Esophagus squamous epithelium (tissue), 5 donors: ENCODE measurements at places on chromosomes 3 and 15. TPM values are rescaled to one million over a fixed set of nuclear protein-coding genes. Genes with fewer than 3 reads are reported as not detected.

DNA sequence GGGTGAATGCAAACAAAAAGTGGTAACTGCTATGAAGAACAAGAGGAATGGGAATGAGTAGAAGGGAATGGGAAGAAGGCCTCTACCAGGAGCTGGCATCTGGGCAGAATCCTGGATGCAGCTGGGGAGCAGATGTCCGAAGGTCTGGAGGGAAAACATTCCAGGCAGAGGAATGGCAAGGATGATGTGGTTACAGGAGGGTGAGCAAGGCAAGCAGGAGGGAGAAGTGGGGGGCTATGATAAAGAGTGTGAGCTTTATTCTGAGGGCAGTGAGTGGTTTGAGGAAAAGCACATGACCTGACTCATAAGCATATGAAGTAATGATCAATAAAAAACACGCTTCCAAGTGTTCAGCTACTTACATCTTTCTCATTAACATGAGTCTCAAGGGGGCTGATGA is 17.1 kb downstream of the SKIC8 start:
- no peaks in the 10 kb centered on the region for H3K27me3 ChIP-seq
- no peak for DNase-seq
- no peak overlapping the region for H3K4me3 ChIP-seq
- no peaks in the 10 kb centered on the region for H3K4me1 ChIP-seq
- no peak overlapping the region for H3K27ac ChIP-seq

DNA sequence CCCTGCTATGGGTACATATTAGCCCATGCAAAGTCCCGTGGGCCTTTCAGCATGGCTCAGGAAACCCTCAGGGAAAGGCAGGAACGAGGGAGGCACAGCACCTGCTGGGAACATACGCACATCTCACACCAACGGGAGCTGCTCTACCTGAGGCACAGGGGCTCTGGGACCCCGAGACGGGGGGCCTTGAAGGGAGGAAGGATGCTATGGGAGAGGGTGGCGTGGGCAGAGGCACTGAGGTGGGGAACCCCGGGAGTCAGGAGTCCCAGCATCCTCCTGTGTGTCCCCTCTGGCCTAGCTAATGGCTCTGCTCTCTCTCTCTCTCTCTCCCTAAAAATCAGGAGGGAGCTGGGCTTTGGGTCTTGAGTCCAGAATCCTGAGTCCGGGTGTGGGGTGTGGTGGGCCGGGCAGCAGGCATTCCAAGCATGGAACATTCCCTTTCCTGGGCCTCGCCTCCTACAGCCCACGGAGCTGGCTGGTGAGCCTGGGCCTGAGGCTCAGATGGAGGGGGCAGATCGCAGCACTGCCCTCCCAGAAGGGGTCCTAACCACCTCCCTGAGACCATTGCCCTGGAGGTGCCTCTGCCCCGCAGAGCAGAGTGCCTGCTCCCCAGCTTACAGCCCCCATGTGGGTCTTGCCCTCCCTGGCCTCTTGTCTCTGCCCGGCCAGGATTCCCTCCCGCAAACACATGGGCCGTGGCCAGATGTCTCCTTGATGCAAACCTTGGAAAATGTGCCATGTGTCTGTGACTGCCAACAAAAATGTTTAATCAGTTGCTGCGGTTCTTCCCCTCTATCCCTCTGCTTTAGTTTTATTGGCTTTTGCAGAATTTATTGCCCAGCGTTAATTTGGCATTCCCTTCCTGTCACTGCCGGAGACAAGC is 101.6 kb downstream of the TMEM266 start:
- no peaks in the 10 kb centered on the region for H3K36me3 ChIP-seq
- H3K4me3 ChIP-seq = no peak overlapping the region
- H3K27me3 ChIP-seq = no peaks in the 10 kb centered on the region
- no peak overlapping the region for H3K27ac ChIP-seq
- peaks cover 12% of the 10 kb centered on the region for H3K4me1 ChIP-seq

DNA sequence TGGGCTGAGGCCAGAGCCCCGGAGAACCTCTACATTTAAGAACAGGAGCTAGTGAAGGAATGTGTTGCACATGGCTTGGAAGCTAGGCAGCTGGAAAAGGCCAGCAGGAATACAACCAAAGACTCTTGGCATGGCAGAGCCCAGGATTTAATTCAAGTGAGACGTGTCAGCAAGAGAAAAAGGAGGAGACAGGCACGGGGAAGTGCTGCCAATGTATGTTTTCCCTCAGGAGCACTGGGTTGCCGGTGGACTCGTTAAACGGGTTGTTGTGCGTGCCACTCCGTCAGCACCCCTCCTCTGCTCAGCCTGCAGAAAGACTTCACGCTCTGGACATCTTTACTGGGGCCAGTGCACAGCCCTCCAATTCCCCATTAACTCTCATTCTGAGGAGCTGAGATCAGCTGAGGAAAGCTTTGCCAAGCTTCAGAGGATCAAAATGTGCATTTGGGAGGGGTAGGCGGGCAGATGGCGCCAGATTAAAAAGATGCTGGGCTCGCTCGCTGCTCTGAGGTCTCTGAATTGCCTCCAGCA is 103.7 kb downstream of the PDZRN3 start:
- peak overlapping the region; percentile 82 for H3K27ac ChIP-seq
- peaks cover 17% of the 10 kb centered on the region for H3K4me1 ChIP-seq
- no peaks in the 10 kb centered on the region for H3K36me3 ChIP-seq
- no peaks in the 10 kb centered on the region for H3K27me3 ChIP-seq
- H3K4me3 ChIP-seq = no peak overlapping the region

GRCh38 chr3:197353001-197353866 is 54.8 kb upstream of the DLG1 start:
- no peaks in the 10 kb centered on the region for H3K27me3 ChIP-seq
- H3K4me3 ChIP-seq = no peak overlapping the region
- H3K27ac ChIP-seq = peak overlapping the region; percentile 64
- no peaks in the 10 kb centered on the region for H3K36me3 ChIP-seq

DNA sequence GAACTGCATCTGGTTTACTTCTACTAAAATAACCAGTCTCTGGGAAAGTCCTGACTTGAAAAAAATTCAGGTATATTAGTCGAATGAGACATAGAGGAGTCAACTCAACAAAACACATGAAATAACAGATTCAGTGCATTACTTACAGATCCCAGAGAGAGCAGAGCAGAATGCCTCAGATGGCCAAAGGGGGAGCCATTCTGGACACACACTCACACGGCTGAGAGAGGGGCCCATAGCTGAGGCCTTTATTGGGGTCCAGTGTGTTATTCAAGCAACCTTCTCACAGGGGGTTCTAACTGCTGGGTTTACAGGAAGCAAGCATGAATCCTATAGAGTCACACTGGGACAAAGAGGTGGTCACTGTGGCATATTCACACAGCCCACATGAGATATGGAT is 135.1 kb upstream of the SNRPN start:
- no peaks in the 10 kb centered on the region for H3K36me3 ChIP-seq
- H3K4me3 ChIP-seq = no peak overlapping the region
- no peak for DNase-seq
- no peaks in the 10 kb centered on the region for H3K4me1 ChIP-seq
- H3K27ac ChIP-seq = no peak overlapping the region

DNA sequence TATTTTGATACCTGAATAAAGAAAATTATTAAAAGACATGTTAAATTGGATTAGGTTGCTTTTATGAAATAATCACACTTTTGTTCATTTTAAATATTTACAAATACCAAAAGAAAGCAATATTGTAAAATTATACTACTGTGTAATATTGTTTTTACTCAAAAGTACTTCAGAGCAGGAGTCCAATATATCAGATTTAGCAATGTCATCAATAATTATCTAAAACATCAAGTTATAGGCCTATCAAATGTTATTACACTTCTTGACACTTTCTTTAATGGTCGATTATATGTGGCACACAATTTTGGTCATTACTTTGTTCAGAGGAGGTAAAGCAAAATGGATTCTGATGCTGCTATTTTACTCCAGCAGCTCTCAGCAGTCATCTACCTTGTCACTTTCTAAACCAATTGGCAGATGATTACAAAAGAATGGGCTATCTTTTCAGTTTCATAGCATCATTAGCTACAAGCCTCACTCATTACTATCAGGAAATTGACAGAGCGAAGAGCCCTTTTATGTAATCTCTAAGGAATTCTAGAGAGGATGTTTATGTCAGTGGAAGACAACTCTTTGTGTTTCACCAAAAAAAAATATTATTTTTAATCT is 318.6 kb downstream of the PLOD2 start:
- H3K4me1 ChIP-seq = no peaks in the 10 kb centered on the region
- no peaks in the 10 kb centered on the region for H3K27me3 ChIP-seq
- no peak for DNase-seq
- no peak overlapping the region for H3K27ac ChIP-seq

- no peaks in the 10 kb centered on the region for H3K27me3 ChIP-seq
- H3K4me3 ChIP-seq = no peak overlapping the region
- H3K36me3 ChIP-seq = no peaks in the 10 kb centered on the region
- no peaks in the 10 kb centered on the region for H3K4me1 ChIP-seq
- no peak for DNase-seq
Measured at GRCh38 chr3:147939839-147940238, 530.7 kb downstream of the ZIC1 start.

GRCh38 chr15:72890043-72890442 is 106.5 kb upstream of the ADPGK start:
- no peaks in the 10 kb centered on the region for H3K4me1 ChIP-seq
- H3K4me3 ChIP-seq = no peak overlapping the region
- no peak for DNase-seq
- H3K36me3 ChIP-seq = no peaks in the 10 kb centered on the region
- no peak overlapping the region for H3K27ac ChIP-seq

DNA sequence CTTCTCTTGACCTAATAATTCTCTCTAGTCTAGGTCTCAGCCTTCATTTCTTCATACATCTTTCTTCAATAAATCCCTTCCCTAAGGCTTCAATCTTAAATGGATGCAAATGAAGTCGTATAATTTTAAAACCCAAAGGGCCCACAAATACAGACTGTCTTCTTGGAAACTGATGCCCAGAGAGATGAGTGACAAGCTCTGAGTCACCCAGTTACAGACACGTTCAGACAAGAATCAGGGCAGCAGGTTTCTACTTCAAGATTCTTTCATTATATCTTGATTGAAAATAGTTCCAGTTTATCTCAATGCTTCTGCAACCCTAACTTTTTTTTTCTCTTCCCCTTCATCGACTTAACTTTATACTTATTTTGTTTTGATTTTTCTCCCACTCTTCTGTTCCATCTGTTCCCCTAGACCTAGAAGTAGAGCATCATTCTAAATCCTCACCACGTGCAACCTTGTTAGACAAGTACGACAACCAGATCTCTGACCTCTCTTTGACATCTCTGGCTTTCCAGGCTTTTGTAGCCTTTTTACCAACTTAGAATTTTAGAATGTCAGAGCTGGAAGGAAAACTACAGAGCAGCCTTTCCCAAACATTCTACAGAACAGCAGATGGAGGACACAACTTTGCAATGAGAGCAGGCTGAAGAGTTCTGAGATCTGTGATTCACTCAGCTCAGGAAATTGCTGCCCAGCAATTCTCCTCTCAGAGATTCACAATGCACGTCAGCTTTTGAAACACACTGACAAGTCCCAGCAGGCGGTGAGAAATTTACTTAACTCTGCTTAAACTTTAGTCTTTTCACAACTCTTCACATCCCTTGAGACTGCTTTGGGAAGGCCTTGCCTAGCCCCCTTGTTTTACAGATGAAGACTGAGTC is 25.3 kb downstream of the NCEH1 start:
- peak overlapping the region; percentile 9 for H3K27ac ChIP-seq
- H3K36me3 ChIP-seq = no peaks in the 10 kb centered on the region
- no peak for DNase-seq
- H3K27me3 ChIP-seq = no peaks in the 10 kb centered on the region

GRCh38 chr15:75452364-75452864 is 924 bp upstream of the SIN3A start:
- peak overlapping the region; percentile 79 for H3K4me3 ChIP-seq
- H3K4me1 ChIP-seq = peaks cover 15% of the 10 kb centered on the region
- peaks cover 6% of the 10 kb centered on the region for H3K36me3 ChIP-seq
- peak overlapping the region; percentile 100 for H3K27ac ChIP-seq
- no peaks in the 10 kb centered on the region for H3K27me3 ChIP-seq

DNA sequence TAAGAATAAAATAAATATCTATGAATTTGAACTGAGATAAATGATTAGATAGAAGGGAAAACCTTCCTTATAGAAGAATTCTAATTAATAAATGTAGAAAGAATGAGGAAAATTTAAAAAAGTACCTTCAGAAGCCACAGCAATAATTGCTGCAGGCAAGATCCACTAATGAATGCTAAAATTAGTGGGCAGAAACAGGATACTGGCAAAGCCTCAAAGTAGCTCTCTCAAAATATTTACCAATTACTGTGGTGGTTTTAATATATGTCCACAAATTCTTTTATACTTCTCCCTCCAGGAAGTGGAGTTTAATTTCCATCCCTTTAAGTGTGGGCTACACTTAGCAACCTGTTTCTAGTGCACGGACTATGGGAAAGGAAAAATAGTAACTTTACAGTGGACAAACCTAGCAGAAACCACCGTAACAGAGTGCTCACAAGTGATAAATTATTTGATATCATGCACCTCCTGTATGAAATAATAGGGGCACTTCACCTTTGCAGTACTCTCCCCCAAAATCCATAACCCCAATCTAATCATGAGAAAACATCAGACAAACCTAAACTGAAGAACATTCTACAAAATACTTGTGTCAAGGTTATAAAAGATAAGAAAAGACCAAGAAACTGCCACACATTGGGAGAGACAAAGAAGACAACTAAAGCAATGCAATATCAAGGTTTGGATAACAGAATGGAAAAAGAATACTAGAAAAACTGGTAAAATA is 6.8 kb downstream of the PEAK1 start:
- no peak for DNase-seq
- no peaks in the 10 kb centered on the region for H3K36me3 ChIP-seq
- no peak overlapping the region for H3K4me3 ChIP-seq
- H3K27ac ChIP-seq = no peak overlapping the region
- no peaks in the 10 kb centered on the region for H3K27me3 ChIP-seq
- peaks cover 5% of the 10 kb centered on the region for H3K4me1 ChIP-seq

DNA sequence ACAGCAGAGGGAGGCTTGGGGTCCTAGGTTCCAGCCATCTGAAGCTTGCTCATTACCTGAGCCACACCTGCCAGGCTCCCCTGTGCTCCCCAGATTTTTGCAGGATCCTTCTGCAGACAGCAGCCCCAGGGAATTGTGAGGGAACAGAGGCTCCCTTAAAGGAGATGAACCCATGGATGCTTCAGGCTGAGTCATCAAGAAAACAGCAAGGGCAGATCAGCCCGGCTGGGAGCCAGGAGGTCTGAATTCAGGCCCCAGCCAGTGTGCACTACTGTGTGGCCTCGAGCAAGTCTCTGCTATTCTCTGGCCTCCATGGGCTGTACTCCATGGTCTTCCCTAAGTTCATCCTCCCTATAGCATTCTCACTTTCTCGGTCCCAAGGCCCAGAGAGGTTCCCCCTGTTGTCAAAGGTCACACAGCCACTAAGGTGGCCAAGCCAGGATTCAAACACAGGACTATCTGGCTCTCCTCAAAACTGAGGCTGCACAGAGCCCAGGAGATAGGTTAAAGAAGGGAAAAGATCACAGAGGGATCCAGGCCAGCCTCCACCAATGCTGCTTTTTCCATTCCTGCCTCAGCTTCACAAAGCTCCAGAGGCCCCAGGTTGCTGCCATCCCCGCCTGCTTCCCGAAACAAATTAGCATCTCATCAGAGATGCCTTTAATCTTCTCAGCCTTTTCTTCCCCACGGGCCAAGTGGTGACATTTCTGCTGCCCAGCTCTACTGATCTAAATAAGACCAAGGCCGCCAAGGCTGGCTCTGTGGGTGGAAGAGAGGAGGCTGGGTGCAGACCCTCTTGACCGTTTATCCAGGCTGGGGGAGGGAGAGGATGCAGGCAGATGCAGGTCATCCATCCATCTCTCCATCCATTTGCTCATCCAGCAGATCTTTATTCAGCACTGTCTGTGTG is 21.2 kb upstream of the GRIP2 start:
- H3K36me3 ChIP-seq = no peaks in the 10 kb centered on the region
- H3K27ac ChIP-seq = no peak overlapping the region
- no peak for DNase-seq
- H3K4me1 ChIP-seq = peaks cover under 1% of the 10 kb centered on the region
- no peaks in the 10 kb centered on the region for H3K27me3 ChIP-seq

GRCh38 chr15:69474846-69475455 is 22.3 kb downstream of the RPLP1 start:
- no peak for DNase-seq
- peaks cover 46% of the 10 kb centered on the region for H3K27me3 ChIP-seq
- H3K36me3 ChIP-seq = no peaks in the 10 kb centered on the region

ALDH1A3 gene
- total RNA-seq = 39.3 TPM

PRSS50 gene
- total RNA-seq = 0.19 TPM
